Activated naive CD4-positive, alpha-beta T cell treated with anti-CD3 and anti-CD28 coated beads, Interleukin-2, amount 10 ng/mL, durations not matched to agents 7 days and 5 days (primary cell): ENCODE measurements at places on chromosomes 16 and 17.

- no peak for DNase-seq
Observed at GRCh38 chr17:60506312-60506711, 19.7 kb downstream of the APPBP2 start.

GRCh38 chr16:649631-650030 is 466 bp downstream of the WDR90 start:
- peak; percentile 58 for DNase-seq

DNA sequence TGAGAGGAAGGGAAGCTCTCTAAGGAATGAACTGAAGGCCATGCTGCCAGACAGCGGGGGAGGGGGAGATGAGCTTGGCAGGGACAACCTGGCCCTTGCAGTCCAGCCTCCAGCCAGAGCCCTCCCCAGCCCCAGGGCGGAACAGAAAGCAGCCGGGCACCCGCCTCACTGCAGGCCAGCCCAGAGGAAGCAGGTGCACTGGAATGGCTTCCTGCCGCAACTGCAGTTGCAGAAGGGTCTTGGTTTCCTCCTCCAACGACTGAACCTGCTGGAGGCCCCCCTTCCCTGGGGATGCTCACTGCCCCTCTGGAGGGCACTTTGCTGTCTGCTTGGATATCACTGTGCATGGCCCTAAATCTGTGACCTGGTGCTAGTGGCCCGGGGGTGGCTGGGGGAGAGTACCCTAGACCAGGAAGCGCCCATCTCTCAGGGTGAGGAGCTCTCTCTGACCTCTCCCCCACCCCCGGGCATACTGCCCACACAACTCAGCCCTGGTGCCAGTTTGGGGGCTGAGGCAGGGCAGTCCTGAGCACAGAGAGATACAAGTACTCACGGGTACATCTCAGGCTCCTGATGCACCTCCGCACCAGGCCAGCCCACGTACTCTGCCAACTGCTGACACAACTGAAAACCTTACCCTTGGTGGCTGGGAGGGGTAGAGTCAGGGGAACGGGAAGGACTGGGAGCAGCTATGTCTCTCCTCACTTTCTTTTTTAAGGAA is 41.1 kb downstream of the MYO18A start:
- DNase-seq = peak; percentile 58

DNA sequence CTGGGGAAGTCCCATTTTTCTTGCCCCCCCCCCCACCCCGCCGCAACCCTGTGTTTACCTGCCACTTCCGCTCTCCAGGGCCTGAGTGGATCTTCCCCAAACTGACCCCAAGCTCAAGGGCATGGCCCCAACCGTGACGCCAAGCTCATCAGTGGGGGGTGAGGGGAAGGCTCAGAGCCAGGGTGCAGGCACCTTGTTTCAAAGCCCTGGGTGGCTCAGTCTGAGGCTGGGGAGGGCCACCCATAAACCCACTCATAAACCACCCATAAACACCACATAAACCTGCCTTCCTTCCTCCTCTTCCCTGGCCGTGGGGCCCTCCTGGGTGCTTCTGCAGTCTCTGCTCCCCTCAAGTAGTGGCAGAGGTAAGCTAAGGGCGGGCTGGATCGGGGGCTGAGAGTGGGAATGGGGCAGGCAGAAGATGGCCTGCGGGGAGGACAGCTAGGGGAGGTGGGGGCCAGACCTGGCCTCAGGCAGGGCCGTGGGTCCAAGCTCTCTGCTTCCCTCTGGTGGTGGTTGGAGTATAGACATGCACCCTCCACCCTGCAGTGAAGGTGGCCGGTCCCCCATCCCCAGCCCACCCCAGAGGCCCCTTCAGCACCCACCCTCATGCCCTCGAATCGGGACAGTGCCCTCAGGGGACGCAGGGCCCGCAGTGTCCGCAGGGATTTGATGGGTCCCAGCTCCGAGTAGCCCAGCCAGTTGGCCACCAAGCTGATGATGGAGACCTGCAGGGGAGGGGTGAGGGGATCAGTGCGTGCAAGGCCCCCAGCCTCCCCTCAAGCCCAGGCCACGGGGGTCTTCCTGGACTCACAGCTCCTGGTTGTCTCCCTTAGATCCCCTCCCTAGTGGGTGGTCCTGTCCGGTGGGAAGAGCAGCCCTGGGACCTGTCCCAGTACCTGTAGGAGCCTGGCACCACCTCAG is 14.6 kb upstream of the CD79B start:
- peak; percentile 72 for DNase-seq

DNA sequence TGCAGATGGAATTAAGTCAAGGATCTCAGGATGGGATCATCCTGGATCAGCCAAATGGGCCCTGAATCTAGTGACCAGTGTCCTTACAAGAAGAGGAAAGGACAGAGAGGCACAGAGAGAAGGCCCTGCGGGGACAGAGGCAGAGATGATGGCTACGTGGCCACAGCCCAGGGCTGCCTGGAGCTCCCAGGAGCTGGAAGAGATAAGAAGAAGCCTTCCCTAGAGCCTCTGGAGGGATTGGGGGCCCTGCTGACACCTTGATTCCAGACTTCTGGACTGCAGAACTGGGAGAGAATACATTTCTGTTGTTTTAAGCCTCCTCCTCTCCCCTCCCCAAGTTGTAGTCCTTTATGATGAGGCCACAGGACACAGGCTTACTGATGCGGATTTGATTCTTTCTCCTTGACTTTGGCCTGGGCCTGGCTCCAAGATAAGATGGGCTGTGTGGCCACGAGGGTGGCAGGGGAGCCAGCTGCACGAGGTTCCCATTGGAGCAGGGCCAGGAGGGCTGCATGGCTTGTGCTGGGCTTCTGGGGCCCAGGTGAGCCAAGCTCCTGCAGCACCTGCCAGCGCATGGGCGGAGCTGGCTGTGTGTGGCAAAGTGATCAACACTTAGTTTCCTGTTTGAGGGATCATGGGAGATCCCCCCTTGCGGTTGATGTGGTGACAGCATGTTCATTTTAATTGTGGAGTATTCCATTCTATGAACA is 146.1 kb downstream of the IRF8 start:
- DNase-seq = peak; percentile 65

- DNase-seq = no peak
Observed at GRCh38 chr16:53855056-53855455, 151.1 kb downstream of the FTO start.

- peak; percentile 90 for DNase-seq
Observed at GRCh38 chr17:42798383-42799380, at the start of the genes CNTD1 and COA3. TSS of gene CNTD1 (plus strand) at chr17:42798861. CDS start at chr17:42799068, 207 bp downstream. TSS of gene COA3 (minus strand) at chr17:42798704. CDS start at chr17:42798681, 23 bp downstream.

GRCh38 chr16:68246121-68246520 is 948 bp downstream of the PLA2G15 start:
- DNase-seq = no peak
